ENCODE measurements at places on chromosomes 12 and 14.

- DNase-seq: no peak
These were observed 42.6 kb upstream of the TBX5 start for GRCh38 chr12:114448618-114448933.

- no peak for DNase-seq
These were observed 426.2 kb downstream of the BCAT1 start for GRCh38 chr12:24522736-24523135.

DNA sequence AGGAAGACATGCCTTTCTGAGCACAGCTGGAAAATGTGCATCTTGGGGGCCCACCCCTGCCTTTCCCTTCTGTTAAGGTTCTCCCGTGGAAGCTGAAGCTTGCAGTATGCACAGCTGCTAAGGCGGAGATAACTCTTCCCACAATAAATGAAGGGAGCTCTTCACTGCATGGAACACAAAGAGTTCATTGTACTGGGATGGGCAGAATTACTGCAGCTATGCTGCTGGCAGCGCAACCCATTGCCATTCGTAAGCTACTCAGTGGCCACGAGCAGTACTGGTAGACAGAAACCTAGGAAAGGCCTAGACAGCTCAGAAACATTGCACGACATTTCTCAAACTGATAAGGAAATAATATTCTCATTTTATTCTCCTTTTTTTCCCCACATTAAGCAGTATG lies 310.2 kb downstream of the MDGA2 start:
- no peak for DNase-seq

GRCh38 chr12:26116829-26117715 lies 7.8 kb downstream of the BHLHE41 start:
- no peak for DNase-seq

DNA sequence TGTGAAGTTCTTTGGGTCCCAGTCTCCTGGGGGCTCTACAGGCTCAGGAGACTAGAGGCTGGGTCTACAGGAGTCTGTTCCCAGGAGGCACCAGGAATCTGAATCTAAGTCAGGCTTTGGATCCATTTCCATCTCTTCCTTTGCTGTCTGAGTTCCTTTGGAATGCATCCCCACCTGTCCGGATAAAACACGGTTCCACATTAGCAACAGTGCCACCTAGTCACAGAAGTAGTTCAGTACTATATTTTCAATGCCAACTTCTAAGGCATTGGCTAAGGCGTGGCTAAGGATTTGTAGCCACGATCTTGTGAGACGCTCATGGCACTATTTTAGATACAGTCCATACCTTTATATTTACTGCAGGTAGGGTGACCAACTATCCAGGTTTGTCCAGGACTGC lies 15.1 kb downstream of the ZC2HC1C start:
- DNase-seq: no peak

- DNase-seq: peak; percentile 52
These were observed 881 bp downstream of the PYGL start for GRCh38 chr14:50943261-50943942.

GRCh38 chr14:54919330-54919729 lies 16.7 kb upstream of the GCH1 start:
- DNase-seq: no peak

- no peak for DNase-seq
These were observed 8.7 kb downstream of the BEGAIN start for GRCh38 chr14:100578552-100578951.

DNA sequence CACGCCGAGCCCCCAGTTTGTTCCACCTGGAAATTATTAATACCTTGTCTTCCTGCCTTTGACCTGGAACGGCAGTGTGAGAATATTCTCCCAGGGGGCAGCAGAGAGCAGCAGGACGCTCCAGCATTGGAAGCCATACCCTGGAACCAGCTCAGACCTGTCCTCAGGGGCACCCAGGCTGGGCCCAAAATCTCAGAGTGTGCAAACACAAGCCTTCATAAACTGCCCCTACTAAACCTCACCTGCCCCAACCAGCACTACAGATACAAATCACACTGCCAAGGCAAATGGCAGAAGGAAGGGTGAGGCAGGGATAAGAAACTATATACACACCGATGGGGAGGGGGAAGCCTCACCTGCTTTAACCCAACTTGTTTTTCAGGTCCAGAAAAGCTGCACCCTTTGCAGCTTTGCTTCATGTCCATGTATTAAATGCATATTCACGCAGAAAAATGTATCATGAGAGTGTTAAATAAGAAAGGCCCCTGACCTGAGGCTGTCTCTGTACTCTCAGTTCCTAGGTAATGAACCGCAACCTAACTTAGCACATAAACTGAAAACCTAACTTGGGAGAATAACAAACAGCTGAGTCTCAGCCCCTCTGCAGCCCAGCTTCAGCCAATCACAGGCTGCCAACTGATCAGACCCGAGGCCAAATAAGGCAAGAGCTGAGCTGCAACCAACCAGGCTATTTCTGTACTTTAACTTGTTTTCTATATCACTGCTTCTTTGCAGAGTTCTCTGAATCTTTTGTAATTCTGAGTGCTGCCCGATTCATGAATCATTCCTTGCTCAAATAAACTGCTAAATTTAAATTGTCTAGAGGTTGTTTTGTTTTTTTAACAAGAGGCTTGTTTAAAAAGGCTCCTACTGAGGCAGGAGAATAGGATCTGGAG lies 130.1 kb downstream of the SPTSSA start:
- peak; percentile 65 for DNase-seq

DNA sequence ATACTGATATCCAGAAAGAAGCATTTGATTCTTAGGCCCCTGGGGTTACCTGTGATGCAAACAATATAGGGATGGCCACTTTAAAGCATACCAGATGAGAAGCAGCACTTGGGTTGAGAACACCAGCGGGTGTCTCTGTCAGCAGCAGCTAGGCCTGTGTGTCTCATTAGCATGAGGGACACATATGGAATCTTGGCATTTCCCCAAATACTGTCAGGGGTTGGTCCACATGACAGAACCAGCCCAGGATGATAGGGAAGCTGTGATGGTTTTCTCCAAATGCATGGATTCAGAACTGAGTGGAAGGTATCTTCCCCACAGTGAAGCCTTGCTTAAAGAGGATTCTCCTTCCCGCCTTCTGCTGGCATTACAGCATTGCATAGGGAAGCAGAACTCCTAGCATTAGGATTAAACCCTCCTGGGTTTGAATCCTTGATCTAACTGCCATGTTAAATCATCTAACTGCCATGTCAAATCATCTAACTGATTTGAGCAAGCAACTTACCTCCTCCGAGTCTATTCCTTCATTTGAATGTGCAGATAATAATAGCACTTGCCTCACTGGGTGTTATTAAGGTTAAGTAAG lies 111.5 kb upstream of the WSCD2 start:
- no peak for DNase-seq

- peak; percentile 83 for DNase-seq
These were observed 6.8 kb downstream of the RIN3 start for GRCh38 chr14:92520102-92521057.

- DNase-seq: peak; percentile 41
These were observed 16.0 kb upstream of the KRT86 start for GRCh38 chr12:52258335-52258901.

DNA sequence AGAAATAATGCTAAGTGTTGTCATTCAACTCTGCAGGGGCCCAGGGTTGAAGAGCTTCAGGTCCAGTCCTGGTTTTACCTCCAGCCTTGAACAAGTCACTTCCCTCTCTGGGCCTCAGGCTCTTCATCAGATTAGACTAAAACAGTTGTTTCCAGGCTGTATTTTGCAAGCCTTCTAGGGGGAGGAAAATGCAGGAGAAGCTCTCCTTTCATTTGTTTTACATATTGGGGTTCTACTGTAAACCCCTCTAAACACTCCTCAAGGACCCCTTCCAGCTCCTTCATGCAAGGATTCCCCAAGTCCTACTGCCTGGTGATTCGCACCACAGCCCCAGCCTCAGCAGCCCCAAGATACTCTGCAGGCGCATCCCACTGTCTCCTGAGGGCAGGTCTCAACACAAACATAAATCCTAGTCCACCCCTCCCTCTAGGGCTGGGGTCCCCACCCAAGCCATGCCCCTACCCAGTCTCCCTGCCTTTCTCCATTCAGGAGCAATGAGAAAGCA lies 2.7 kb downstream of the SDR9C7 start:
- DNase-seq: peak; percentile 93

- DNase-seq: no peak
These were observed 370.3 kb downstream of the DAD1 start for GRCh38 chr14:22218728-22219127.

DNA sequence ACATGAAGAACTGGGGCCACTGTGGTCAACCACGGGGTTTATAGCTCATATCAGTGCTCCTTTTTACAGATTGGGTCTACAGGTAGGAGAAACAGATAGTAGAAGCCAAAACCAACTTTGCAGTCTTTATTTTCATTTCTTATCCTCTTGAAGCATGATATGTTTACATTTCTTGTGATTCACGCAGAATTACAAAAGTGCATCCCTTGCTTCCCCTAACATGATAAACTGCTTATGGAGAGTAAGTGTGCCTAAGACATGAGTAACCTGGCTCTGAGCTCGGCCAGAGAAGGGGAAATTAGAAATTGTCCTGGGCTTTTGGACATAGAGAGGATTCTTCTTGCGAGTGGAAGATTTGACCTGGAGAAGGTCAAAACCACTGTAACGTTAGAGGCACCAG lies 18.4 kb downstream of the PWP1 start:
- DNase-seq: no peak

- no peak for DNase-seq
These were observed 290.9 kb downstream of the CACNA1C start for GRCh38 chr12:2343681-2344080.

- DNase-seq: peak; percentile 2
These were observed 184.5 kb downstream of the NUBPL start for GRCh38 chr14:31745741-31746140.

DNA sequence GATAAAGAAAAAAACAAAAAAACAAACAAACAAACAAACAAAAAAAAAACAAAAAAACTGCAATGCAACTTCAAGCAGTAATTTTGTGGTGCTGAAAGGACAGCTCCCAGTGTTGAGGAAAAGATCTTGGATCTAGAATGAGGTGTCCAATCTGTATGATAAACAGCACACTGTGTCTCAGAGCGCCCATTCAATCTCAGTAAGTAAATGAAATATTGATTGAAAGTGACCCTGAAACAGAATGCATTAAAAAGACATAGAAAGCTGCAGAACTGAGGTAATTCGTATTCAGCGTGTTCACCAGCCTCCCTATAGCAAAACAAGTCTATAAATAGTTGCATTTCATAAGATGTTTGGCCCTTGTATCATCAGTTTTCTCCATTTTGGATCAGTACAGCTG lies 153.0 kb downstream of the NOVA1 start:
- DNase-seq: peak; percentile 20

DNA sequence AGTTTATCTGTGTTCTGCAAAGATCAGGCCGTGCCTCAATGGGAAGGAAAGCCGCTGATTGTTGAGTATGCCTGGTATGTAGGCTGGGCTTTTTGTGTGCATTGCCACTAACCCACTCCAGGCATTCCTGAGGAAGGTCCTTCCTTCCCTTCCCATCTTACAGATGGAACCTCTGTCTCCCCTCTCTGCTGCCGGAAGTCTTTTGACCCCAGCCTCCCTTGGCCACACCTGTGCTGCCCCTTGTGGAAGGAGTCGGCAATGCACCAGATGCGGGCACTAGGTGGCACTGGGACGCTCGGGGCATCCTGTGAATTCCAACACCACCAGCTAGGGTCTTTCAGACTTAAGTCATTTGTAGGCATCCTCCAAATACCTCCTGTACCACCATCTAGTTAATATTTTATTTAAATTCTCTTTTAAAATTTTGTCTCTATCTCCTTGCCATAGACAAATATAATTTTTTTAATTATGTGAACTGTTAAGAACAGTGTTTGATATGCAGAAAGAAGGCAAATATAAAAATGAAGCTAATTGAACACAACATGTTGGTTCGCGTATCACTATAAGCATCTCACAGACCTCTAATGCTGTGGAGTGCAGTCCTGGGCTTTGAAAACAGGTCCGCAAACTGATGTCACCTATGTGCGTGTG lies 99.6 kb downstream of the RIN3 start:
- peak; percentile 59 for DNase-seq

DNA sequence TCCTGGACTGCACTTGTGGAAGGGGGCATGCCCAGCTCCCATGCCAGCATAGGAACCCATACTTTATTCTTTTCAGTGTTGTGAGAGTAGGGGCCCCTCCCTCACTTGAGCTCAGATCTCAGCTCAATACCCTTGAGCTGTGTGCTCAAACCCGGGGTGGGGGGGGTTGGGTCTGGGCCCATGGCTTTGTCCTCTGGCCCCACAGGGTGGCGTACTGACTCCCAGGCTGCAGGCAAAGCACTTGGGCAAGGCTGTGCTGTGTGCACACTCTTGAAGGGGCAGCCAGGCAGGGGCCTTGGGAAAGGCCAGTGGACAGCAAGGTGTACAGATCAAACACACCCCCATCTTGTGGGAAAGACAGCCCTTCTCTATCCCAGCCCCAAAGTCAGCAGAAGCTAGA lies 81.8 kb downstream of the WIF1 start:
- no peak for DNase-seq

DNA sequence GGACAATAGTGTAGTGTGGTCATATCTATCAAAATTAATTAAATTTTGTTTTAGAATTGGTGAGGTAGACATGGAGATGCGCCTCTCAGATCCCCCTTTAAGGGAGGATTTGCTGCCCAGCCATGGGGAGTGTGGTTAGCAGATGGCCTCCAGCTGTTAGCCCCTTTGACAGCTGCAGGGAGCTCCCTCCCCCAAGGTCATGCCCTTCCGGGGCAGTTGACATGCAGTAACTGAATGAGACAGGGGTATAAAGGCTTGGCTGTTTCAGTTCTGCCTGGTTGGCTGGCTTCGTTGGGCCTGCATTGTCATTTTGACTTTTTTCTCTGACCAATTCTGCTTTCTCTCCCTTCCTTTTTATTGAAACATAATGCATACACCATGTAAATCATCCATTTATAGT lies 291.5 kb upstream of the SRRM4 start:
- no peak for DNase-seq

- no peak for DNase-seq
These were observed 85.6 kb downstream of the SYNE2 start for GRCh38 chr14:63938198-63939005.

GRCh38 chr14:59374048-59374447 lies 91.1 kb downstream of the GPR135 start:
- no peak for DNase-seq

- DNase-seq: peak; percentile 76
These were observed 10.2 kb upstream of the RNASE10 start for GRCh38 chr14:20494935-20495766.

GRCh38 chr14:71942904-71943694 lies 10.9 kb downstream of the RGS6 start:
- DNase-seq: peak; percentile 13

DNA sequence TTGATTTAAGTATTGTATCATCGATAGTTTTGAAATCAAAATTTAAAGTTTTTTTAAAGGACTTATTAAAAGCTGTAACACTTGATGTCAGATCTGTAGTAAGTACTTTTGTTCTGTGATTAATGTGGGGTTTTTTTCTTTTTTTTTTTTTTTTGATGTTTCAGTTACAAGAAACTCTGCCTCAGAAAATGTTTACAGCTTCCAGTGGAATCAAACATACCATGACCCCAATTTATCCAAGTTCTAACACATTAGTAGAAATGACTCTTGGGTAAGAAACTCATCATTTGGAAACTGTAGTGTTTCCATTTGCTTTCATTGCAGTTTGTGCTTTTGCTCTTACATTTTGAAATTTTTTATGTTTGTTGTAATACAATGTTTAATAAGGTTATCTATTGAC lies 45.6 kb downstream of the TBK1 start:
- no peak for DNase-seq
